Hematopoietic multipotent progenitor cell treated with erythropoietin and hydrocortisone succinate and interleukin-3 and kit ligand, for 17 days (in vitro differentiated cells): ENCODE measurements at places on chromosomes 1 and 21.
A peak's percentile ranks its signal among the peaks of the same experiment; 100 is the strongest.

GRCh38 chr1:178538192-178538916, 25.4 kb downstream of the TEX35 start:
- DNase-seq: peak; percentile 42

- no peak for DNase-seq
Measured at GRCh38 chr1:181501612-181502011, 18.3 kb downstream of the CACNA1E start.

- peak; percentile 31 for DNase-seq
Measured at GRCh38 chr1:162391790-162392563, 10.4 kb downstream of the C1orf226 start.

DNA sequence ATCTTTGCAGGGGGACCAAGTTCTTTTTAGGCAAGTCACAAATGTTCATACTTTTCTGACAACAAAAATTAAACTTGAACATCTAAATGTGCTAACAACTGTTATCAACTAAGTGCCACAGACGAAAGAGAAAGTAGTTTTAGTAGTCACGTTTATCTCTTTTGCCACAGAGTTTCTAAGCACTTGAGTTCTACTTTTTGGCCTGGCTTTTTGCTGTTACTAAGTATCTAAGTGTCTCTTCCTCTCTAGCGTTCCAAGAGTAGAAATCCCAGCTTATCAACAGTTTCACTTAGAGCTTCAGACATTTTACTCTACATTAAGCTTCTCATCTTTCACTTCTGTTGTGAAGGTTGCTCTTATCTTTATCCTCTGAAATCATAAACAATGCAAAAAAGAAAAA, 34.2 kb downstream of the GATAD2B start:
- peak; percentile 63 for DNase-seq

GRCh38 chr21:15282665-15283064, 217.9 kb upstream of the NRIP1 start:
- no peak for DNase-seq

GRCh38 chr1:65264197-65264929, 45.0 kb upstream of the DNAJC6 start:
- peak; percentile 82 for DNase-seq

DNA sequence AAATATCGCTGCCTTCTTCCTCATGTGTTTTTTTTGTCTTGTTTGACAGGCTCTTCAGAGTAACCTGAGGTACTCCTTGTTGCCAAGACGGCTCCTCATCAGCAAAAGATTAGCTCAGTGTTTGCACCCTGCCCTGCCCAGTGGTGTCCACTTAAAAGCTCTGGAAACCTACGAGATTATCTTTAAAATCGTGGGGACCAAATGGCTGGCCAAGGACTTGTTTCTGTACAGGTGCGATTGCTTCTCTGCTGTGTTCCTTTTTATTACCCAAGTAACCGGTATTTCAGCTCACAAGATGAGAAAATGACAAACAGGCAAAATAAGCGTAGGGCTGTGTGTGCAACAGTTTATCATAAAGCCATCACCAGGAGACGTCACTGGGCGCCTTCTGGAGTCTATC, 42.4 kb downstream of the DOP1B start:
- no peak for DNase-seq

DNA sequence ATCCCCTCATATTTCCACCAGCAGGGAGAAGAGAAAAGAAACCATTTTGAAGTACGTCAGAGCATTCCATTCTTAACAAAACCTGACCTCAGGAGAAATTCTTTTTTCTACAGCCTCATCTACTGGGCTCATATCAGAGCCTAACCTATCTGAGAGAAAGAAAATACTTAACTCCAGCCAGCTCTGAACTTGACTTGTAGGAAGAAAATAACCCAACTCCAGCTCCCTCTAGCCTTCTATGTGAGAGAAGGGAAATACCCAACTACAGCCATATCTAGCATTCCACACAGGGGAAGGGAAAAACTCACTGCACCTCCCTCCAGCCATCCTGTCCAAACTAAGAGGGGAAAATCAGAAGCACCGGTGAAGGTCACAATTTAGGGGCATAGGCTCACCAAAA, 57.7 kb downstream of the SPATA6 start:
- no peak for DNase-seq

DNA sequence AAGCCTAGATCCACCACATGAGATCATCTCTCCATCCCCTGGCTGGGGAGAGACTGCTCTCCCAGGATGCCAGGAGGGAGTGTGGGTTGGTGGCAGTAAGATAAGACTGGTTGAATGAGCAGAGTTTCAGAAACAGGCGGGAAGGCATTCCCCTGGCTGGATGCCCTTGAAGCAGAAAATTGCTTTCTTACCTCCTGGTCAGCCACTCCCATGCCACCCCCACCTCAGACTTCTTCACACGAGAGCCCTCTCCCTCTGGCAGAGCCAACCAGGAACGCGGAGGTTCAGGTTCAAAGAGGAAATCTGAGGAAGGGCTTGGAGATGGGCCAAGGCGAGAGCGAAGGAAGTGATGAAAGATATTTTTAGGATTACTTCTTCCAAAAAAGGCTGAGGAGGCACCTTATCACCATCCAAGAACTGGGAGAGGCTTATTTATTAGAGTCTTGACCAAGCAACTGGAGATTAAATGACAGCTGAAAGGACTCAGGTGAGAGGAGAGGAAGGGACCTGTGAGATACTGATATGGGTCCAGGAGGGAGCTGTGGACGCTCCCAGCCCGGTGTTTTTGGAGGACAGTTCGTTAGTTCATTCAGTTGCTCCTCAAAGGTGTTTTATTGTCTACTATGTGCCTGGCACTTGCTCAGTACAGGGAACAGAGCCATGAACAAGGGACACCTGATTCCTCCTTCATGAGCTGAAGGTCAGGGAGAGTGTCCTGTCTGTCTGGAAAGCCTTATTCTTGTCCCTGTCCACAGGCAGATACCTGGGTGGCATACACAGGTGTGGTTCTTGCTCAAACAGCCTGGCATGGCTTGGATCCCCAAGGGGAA, 18.9 kb upstream of the SLC26A9 start:
- no peak for DNase-seq

DNA sequence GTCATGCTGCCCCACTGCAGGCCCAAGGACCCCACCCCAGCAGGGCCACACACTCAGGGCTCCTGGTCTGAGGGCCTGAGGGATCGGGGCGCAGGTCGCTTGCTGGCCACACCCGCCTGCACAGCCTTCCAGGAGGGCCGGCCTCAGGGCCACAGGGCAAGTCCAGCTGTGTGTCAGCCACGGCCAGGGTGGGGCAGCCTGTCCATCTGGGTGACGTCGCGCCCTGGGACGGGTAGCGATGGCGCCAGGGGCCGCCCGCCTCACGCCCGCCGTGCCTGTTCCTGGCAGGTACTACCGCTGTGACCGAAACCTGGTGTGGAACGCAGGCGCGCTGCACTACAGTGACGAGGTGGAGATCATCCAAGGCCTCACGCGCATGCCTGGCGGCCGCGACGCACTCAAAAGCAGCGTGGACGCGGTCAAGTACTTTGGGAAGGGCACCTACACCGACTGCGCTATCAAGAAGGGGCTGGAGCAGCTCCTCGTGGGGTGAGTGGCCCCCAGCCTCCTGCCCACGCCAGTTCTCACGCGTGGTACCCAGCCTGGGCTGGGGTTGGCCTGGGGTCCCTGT, 2.5 kb downstream of the COL6A1 start:
- DNase-seq: no peak

DNA sequence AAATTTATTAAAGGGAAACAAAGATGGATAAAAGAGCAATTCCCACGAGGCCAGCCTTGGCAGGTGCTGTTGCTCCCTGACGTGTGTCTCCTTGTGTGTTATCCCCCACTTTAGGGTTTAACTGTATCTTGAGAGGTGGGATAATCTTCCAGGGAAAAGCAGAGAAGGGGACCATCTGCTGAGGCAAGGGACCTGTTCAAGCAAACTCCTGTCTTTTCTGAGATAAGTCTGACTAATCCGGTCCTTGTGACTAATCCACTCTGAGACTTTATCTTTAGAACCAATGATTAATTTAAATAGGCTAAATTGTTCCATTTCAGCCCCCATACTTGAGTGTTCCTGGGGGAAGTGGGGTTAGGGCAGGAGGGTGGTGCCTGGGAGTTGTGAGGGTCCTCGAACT, 163.6 kb downstream of the CAMTA1 start:
- DNase-seq: no peak

GRCh38 chr1:115539061-115539460, 102.7 kb upstream of the VANGL1 start:
- DNase-seq: no peak

GRCh38 chr1:226864311-226864710, 6.1 kb upstream of the PSEN2 start:
- DNase-seq: no peak

DNA sequence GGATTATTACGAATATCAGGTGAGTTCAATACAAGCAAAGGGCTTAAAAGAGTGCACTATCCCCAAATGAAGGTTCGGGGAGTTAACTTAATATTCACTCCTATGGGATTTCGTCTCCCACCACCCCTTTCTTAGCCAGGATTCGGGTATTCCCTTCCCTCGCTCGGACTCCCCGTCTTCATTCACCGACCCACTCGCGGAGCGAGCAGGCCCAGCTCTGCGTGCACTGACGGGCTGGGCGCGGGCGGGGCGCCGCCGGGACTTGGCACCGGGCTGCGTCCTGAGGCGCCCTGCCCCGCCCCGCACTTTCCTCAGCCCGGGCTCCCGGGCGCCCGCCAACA, 7.7 kb upstream of the MPZL1 start:
- DNase-seq: no peak

- DNase-seq: no peak
Measured at GRCh38 chr1:67162954-67163353, 3.3 kb upstream of the IL23R start.

GRCh38 chr21:14753466-14754258, 207.5 kb upstream of the SAMSN1 start:
- DNase-seq: no peak

GRCh38 chr1:44467566-44467965, 62.5 kb downstream of the RNF220 start:
- no peak for DNase-seq

DNA sequence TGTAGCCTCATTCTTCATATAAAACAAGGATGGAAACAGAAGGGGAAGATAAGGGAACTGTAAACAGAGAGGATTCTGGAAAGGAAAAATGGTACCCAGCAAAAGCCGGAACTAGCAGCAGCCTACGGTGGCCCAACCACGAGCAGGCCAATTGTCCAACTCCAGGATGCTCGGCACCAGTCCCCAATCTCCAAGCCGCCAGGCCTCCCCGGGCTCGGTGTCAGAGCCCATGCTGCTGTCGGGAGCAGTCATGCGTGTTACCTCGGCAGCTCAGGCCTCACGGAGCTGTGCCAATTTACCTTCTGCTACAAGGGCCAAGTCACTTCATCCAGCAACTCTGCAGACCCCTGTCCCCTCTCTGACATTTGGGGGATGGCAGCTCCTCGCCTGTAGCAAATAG, 130.8 kb downstream of the ZBTB18 start:
- no peak for DNase-seq

DNA sequence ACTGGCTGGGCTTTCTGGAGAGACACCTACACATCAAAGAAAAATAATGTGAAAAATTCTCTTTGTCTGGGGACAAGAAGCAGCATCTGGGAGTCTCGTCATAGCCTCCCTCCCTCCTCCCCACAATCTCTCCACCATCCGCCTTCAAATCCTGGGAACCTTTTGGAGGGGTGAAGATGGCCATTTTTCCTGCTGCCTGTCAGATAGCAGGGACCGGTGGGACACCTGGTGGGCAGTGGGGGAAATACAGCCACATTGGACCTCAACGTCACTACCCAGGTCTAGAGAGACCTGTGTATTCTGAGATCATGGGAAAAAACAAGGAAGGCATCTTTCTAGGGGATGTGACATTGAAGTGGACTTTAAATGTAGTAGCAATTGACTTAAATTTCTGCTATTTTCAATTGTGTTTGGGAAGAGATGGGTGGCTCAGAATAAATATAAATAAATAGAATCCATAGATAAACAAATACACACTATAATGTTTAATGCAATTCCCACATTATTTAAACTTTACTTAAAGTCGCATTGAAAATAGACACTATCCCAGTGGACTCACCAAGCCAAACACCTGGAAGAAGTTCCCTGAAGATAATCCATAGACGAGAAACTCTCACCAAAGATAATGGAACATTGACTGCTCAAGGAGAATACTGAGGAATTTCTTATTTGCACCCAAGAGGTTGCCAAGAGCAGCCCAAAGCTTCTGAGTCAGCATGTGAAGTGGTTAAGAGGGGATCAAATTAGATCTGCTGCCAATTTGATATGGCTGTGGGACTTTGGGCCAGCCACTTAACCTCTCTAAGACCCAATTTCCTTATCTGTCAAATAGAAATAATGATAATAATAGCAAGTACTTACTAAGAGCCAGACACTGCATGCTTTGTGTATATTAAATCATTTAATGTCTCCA, 147.6 kb upstream of the CAMK1G start:
- no peak for DNase-seq

DNA sequence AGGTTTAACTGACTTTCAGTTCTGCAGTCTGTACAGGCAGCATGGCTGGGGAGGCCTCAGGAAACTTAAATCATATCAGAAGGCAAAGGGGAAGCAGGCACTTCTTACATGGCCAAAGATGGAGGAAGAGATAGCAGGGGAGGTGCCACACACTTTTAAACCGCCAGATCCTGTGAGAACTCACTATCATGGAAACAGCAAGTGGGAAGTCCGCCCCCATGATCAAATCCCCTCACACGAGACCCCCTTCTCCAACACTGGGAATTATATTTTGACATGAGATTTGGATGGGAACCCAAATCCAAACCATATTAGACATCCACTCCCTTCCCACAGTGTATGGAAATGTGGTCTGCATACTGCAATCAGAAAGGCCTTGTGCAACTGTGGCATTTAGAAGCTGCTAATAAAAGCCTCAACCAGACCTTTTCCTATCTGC, 148.2 kb downstream of the FCRL5 start:
- DNase-seq: no peak

DNA sequence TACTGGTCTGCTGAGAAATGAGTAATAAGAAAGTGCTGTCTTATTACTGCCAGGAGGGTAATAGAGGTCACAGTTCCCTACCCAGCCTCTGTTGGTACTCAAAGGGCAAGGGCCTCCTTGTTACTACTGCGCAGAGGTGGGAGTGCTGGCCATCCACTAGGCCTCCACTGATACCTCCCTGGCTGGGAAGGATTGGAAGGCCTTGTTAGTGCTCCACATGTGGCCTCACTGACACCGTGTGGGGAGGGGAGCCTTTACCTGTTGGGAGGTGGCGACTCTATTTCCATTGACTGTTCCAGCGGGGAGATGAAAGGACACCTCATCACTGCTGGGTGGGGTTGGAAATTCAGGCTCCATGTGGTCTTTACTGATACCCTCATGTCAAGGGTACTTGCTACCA, 57.8 kb upstream of the USP24 start:
- peak; percentile 19 for DNase-seq

GRCh38 chr1:152053375-152053774, 16.6 kb upstream of the S100A11 start:
- DNase-seq: no peak

- no peak for DNase-seq
Measured at GRCh38 chr1:36938819-36939218, 95.5 kb downstream of the GRIK3 start.

GRCh38 chr1:19960591-19960990, 18.8 kb downstream of the PLA2G2A start:
- DNase-seq: no peak

DNA sequence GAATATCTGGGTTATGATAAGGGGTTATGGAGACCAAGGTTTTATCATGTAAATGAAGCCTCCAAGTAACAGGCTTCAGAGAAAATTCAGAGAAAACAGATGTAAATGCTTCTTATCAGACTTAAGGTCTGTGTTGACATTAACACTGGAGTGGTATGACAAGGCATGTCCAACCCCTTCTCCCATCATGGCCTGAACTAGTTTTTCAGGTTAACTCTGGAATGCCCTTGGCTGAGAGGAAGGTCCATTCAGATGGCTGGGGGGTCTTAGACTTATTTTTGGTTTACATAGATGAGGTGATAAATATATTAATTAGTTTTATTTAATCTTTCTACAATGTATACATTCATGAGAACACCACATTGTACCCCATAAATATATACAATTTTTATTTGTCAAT, 399.6 kb downstream of the TBX15 start:
- no peak for DNase-seq
